ENCODE measurements at places on chromosomes 2 and 18. TPM values are rescaled to one million over a fixed set of nuclear protein-coding genes. Genes with fewer than 3 reads are reported as not detected.

MYO5B gene
- total RNA-seq: 8.0 TPM

CRYGD gene
- not detected for total RNA-seq

SPC25 gene
- 19.4 TPM for total RNA-seq

SMPD4 gene
- 84.4 TPM for total RNA-seq

PDE11A gene
- total RNA-seq: 0.43 TPM

GAD1 gene
- 0.34 TPM for total RNA-seq

TIGD1 gene
- 4.2 TPM for total RNA-seq

CD207 gene
- total RNA-seq: not detected

CHST9 gene
- total RNA-seq: not detected

GTF3C2 gene
- total RNA-seq: 56.3 TPM

EMILIN2 gene
- 14.7 TPM for total RNA-seq

ITGA4 gene
- 1.4 TPM for total RNA-seq

LONRF2 gene
- total RNA-seq: 1.7 TPM

FEV gene
- total RNA-seq: not detected

NYAP2 gene
- total RNA-seq: not detected

XDH gene
- total RNA-seq: 1.2 TPM

KCNJ3 gene
- total RNA-seq: not detected

IL36G gene
- not detected for total RNA-seq

TMSB10 gene
- total RNA-seq: 10,369 TPM

STEAP3 gene
- total RNA-seq: 45.5 TPM

BCL11A gene
- total RNA-seq: 0.09 TPM

GNLY gene
- total RNA-seq: not detected

GYPC gene
- total RNA-seq: not detected

TXNDC2 gene
- total RNA-seq: 0.06 TPM

TBR1 gene
- total RNA-seq: 0.05 TPM

PIKFYVE gene
- 6.2 TPM for total RNA-seq

LRRC30 gene
- total RNA-seq: not detected
